ENCODE measurements at places on chromosomes 2 and 18.

DNA sequence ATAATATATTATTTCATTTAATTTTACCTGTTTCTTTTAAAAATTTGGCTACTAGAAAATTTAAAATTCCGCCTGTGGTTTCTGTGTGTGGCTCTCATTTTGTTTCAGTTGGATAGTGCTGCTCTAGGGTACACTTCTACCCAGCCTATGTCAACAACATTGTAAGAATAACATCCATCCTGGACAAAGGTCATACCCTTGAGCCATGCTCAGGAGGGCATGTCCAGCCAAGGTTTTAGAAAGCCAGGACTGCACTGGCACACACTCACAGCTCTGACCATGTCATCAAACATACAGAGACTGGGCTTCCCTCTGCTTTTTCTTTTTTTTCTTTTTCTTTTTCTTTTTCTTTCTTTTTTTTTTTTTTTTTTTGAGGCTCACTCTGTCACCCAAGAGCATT, 96.1 kb downstream of the CTIF start:
- no peak for DNase-seq

DNA sequence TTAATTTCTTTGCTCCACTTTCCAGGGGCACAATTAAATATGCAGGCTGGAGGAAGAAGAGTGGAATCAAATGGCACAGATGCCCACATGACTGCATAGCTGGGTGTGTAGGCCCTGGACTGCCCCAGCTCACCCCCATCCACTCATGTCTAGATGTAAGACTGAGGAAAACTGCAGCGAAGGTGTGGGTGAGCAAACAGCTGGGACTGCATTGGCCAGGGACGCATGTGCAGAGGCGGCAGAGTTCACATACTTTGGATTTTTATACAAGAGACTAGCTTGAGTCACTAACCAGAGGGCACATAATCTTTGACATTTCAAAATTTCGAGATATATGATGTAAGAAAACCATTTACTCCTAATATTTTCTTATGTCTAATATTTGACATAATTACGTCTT, 60.1 kb downstream of the SPIRE1 start:
- no peak for DNase-seq

GRCh38 chr18:48119204-48119603, 188.7 kb upstream of the SMAD2 start:
- DNase-seq = no peak

DNA sequence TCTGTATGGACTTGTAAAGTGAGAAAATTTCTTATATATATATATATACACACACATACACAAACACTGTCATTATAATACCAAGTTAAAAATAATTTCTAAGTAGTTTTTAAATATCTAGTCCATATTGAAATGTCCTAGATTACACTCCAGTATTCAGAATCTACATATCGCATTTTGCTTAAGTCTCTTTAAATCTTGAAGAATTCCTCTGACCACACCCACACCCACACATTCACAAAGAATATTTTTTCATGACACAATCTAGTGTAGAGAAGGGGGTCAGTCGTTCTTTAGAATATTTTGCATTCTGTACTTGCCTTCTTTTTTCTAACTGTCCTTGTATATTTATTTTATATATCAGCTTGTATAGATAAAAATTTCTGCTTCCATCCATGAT, 509.7 kb downstream of the CCDC85A start:
- DNase-seq = no peak

DNA sequence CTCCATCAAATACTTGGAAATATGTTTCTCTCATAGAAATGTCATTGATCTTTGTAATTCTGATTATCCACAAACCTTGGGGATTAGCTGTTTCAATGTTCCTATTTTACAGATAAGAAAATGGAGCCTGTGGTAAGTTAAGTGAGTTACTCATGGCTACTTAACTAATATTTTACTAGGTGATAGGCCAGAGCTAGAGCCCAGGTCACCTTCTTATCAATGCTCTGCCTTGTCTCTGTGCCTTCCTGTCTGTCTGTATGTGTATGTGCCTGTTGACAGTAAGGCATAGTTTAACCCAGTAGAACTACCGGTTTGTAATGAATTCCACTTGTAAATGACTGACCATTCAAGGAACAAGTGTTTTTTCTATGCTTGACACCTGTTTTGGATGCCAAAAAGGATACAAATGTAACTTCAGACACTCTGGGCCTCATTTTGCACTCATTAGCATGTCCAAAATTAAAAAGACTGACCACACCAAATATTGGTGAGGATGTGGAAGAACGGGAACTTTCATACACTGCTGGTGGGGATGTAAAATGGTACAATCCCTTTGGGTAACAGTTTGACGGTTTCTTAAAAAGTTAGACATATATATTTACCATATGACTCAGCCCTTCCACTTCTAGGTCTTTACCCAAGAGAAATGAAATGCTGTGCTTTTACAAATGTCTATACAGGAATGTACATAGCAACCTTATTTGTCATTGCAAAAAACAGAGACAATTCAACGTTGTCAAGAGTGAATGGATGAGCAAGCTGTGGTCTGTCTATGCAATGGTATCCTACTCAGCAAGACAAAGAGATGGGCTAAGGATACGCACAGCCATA, 19.6 kb upstream of the IL1A start:
- no peak for DNase-seq

- no peak for DNase-seq
These were observed 107.5 kb downstream of the SPP2 start for GRCh38 chr2:234157817-234158588.

DNA sequence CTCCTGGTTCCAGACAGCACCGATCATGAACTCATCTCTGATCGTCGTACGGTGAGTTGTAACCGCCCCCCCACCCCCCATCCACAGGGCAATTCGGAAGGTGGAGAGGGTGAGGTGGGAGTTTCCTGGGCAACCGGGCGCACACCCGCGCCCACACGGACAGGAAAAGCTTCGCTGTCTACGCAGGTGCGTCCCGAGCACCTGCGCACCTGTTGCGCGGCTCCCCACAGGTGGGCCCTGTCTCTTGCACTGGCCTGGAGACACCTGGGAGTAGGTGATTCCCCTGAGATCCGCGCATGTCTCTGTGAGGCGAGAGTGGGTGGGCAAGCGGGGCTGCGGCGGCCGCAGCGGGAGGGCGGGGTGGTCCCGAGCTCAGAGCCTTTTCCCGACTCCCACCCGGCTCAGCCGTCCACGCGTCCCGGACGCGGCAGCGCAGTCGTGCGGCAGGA, 459 bp upstream of the ATP6V1C2 start:
- peak; percentile 18 for DNase-seq

- no peak for DNase-seq
These were observed 18.3 kb upstream of the TNS1 start for GRCh38 chr2:218020966-218021535.

DNA sequence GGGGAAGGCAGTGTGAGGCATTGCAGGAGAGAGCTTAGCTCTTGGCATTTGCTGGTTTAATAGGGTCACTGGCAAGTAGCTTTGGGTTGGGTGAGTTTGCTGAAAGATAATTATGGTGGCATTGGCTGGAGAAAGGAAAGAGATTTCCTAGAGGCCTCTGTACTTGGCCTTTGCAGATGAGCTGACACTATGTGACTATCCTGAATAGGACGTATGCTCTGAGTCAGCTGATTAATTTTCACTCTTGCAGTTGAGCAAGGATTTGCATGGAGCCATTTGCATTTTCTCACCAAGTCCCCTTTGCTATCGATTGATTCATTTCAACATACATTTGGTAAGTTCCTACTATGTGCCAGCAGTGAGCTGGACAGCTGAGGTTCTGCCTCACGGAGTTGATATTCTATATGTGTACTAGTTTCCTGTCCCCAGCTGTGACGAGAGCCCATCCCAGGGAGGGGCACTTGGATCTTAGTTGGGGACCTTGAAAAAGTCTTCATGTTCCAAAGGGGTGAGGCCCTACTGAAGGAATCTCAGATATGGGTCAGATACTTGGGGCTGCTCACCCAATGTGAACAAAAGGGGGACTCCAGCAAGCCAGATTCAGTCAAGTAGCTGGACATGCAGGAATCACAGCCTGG, 245.7 kb downstream of the LOXHD1 start:
- no peak for DNase-seq

- DNase-seq = no peak
These were observed 115.4 kb downstream of the GATA6 start for GRCh38 chr18:22284581-22285360.

- no peak for DNase-seq
These were observed 22.3 kb downstream of the PECR start for GRCh38 chr2:216059233-216059834.

- peak; percentile 55 for DNase-seq
These were observed 45.2 kb downstream of the PCBP1 start for GRCh38 chr2:70132244-70133126.

GRCh38 chr2:33130054-33130447, 183.3 kb downstream of the LTBP1 start:
- DNase-seq = no peak

DNA sequence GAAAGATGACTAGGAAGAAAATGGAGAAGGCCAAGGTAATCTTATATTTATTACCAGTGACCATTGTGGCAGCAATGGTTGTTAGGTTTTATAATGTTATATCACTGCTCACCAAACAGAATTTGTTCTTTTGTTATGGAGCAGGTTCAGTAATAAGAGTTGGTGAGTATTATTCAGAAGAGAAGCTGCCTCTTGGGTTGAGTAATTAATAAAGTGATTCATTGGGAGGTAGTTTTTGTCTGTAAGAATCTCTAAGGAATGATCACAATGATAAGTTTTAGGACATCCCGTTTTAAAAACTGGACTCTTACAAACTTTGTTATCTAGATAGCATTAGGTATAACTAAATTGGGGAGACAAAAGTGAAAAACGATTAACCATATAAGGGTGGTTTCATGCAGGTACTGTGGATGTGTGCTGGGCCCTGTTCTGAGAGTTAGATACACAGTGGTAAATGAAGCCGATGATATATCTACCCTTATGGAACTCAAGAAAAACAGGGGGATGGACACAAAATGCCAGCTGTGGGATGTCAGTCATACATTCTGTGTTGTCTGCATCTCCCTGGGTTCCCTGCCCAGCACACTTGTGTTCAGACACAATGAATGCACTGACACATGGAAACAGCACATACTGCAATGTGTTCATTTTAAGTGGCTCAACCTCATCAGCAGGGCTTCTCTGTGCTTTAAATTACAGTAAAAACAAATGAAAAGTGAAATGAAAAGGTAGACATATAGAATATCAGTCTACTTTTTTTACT, 7.5 kb downstream of the MAP4K4 start:
- DNase-seq = no peak

DNA sequence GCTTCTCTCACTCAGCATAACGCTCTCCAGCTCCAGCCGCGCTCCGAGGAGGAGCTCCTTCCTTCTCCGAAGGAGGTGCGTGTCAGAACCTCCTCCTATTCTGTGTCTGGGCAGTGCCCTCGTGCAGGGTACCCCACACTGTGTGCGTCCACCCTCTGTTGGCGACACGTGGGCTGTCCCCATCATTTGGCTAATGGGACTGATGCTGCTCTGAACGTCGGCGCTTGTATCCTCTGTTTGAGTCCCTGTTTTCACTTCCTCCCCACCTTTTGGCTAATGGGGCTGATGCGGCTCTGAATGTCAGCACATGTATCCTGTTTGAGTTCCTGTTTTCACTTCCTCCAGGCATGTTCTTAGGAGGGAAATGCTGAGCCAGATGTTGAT, 22.2 kb downstream of the KCNG2 start:
- DNase-seq = peak; percentile 68

GRCh38 chr2:236876642-236877041, 209.0 kb upstream of the COPS8 start:
- no peak for DNase-seq

- no peak for DNase-seq
These were observed 457.7 kb downstream of the CBLN2 start for GRCh38 chr18:72086421-72086820.

GRCh38 chr2:147255812-147256211, 589.0 kb upstream of the ACVR2A start:
- DNase-seq = no peak

DNA sequence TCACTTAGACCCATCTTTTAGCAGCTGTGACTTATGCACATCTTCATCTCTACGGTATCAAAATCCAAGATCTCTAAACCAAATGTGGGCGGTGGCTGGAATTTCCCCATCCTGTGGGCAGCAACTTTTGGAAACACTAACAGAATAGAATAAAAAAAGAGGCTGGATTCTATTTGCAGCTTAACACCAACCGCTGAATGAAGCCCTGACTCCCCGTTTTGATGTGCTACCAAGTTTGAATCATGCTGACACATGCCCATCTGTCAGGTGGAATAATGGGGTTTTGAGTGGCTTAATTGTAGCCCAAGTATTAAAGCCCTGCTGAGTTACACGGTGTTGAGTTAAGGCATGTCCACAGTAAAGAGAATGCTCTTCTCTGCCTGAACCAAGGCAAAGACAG, 165.2 kb downstream of the MTCL1 start:
- no peak for DNase-seq

DNA sequence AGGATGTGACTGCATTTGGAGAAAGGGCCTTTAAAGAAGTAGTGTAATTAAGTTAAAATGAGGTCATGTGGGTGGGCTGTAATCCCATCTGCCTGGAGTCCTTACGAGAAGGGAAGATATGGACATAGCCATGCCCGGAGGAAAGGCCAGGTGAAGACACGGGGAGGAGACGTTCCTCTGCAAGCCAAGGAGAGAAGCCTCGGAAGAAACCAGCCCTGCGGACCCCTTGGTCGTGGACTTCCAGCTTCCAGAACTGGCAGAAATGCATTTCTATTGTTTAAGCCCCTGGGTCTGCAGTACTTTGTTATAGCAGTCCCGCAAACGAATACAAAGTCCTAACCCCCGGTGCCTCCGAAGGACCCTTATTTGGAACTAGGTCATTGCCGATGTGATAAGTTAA, 87.6 kb upstream of the TAF1B start:
- no peak for DNase-seq

DNA sequence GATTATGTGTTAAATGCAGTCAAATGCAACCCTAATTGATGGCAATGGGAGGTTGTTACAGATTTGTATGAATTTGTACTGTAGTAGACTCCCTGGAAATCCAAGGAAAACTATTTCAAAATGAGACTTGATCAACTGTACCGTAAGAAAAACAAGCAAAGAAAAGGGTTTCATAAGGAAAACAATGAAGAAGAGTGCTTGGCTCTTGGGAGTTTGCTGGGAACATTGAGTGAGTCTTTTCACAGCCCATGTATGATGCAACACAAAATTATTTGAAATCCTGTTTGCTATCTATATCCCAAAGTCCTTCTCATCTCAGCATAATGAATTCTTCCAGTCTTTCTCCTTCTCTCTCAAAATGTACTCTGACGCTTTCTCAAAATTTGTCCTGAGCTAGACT, 67.0 kb upstream of the OSR1 start:
- no peak for DNase-seq

- no peak for DNase-seq
These were observed 121.8 kb downstream of the NXPH2 start for GRCh38 chr2:138658187-138658894.

GRCh38 chr18:43571078-43571689, 293.9 kb upstream of the SYT4 start:
- no peak for DNase-seq

All from CD4-positive, alpha-beta T cell treated with Interleukin-15 for 1 hour (primary cell).